Small intestine (tissue), 16 donors: ENCODE measurements at places on chromosomes 1 and 21.

GRCh38 chr1:239617731-239618130 lies 231.4 kb downstream of the CHRM3 start:
- no peak for DNase-seq

GRCh38 chr1:70807088-70807664 lies 240.4 kb downstream of the PTGER3 start:
- no peak for DNase-seq

DNA sequence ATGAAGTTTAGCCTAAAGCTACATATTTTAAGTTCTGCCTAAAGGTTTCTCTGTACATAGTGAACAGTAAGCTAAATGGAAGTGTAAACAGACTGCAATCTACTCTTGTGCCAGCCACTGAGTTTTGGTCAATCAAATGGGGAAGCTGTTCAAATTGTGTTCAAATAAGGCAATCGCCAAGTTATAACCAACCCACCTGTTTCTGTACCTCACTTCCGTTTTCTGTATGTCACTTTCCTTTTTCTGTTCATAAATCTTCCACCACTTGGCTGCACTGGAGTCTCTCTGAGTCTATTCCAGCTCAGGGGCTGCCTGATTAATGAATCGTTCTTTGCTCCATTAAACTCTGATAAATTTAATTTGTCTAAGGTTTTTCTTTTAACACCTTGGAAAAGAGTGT lies 10.8 kb upstream of the THEM4 start:
- no peak for DNase-seq

DNA sequence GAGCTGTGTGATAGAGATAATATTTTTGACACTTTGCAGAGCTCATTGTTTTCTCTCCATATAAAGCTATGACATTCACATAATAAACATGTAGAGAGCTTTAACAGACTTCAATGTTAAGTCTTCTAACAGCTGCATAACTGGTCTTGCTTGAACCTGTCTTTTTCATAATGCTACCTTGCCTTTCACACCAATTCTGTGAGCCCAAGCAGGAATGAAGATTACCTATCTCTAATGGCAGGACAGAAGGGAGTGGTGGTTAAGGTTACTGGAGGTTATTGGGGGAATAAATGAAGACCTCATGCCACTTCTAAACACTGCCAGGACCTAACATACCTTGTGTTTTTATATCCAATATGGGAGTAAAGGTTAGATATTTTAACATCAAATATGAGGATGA lies 2.3 kb upstream of the CD55 start:
- DNase-seq: no peak

- DNase-seq: no peak
These were observed 4.3 kb upstream of the MFAP2 start for GRCh38 chr1:16984717-16985116.

DNA sequence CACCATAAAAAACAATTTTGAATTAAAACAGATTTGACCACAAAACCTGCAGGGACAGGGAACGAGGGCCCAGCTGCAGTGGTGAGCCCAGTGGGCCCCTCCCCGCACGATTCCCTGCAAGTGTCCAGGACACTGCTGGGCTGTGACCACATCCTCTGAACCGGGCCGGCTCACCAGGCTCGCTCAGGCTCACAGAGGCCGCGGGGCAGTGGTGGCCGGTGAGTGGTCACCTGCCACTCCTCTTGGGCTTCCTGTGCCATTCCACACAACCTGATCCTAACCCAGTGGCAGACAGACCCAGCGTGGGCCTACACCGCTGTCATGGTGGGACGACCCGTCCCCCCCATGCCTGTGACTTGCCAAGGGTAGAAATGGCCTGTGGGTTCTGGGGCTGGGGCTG lies 36.5 kb upstream of the RIPK4 start:
- DNase-seq: no peak

GRCh38 chr1:82059959-82060358 lies 259.2 kb downstream of the ADGRL2 start:
- no peak for DNase-seq

DNA sequence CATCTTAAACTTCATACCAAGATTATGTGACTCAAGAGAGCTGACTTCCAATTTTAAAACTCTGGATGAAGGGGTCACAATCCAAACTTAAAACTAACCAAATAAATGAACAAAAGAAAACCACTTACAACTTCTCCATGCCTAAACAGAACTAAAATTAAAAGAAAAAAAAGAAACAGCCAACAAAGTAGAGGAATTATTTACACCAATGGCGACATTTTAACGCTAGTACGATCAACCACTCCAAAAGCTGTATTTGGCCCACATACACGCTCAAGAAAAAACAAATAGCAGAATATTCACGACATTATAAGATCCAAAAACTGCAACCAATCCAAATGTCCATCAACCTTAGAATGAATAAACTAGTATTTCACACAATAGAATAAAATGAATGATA lies 42.4 kb downstream of the ENAH start:
- no peak for DNase-seq

- DNase-seq: no peak
These were observed 103.7 kb upstream of the GNG12 start for GRCh38 chr1:67937010-67937409.

- DNase-seq: peak; percentile 53
These were observed 8.9 kb downstream of the CAMTA1 start for GRCh38 chr1:6794164-6794563.

DNA sequence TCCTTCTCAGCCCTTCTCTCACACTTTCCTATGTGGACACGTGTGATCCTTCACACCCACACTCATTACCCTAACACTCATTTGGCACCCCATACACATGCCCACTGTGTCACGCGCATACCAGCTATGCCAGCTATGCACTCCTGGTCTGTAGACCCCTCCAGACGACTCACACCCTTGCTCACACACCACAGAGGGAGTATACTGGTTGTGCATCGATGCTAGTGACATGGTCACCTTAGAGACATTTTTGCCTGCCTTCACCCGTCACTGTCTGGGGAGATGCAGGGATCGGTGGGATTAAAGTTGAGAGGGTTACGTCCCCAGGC lies 8.3 kb upstream of the PPM1J start:
- no peak for DNase-seq

DNA sequence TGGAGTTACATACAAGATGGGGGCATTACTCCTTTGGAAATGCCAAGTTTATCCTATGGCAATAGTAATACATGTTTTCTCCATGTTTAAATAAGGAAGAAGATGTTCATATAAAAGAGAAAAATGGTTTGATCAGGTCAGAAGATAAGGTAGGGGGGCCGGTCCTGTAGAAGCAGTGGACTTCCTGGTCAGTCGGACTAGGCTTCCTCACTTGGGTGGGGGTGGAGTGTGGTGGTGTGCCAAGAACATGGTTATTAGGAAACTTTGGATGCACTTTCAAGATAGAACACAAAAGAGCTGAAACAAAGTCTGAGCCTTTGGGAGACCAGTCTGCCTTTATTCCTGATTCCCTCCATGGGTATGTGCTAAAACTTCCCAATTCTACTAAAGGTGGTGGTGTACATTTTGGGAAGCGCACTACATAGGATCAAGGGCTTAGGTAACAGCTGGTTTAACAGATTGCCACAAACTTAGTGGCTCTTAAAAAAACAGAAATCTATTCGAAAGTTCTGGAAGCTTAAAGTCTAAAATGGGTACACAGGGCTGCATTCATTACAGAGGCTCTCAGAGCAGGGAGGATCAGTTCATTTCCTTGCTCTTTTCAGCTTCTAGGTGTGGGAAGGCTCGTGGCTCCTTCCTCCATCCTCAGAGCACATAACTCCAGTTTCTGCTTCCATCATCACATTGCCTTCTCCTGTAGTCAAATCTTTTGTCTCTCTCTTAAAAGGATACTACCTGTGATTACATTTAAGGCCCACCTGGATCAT lies 64.6 kb downstream of the KDM1A start:
- no peak for DNase-seq

DNA sequence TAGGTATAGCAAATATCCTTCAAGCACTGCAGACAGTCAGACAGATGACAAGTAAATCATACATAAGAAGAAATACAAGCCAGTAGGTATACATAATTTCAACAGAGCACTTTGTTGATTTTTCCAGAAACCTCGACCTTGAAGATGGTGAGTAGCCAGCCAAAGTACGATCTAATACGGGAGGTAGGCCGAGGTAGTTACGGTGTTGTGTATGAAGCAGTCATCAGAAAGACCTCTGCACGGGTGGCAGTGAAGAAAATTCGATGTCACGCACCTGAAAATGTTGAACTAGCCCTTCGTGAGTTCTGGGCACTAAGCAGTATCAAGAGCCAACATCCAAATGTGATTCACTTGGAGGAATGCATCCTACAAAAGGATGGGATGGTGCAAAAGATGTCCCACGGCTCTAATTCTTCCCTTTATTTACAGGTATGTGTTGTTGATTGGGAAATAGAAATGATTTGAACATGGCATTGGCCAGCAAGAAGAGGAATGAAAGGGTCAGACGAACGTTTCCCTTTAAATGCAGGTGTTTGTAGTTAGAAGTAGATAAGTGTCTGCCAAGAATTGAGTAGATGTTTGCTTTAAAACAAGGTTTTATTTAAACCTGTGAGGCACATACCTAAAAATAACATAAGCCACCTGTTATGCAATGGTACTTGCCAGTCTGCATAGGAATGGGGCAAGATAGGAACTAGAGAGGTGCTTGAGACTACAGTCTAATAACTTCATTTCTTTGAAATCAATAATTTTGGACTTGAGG lies 2.7 kb downstream of the PDIK1L start:
- peak; percentile 34 for DNase-seq

GRCh38 chr1:93506126-93506525 lies 58.2 kb downstream of the FNBP1L start:
- DNase-seq: no peak

GRCh38 chr1:37485902-37486679 lies 11.7 kb downstream of the ZC3H12A start:
- no peak for DNase-seq

- no peak for DNase-seq
These were observed 17.7 kb upstream of the AGPAT3 start for GRCh38 chr21:43847301-43847700.

GRCh38 chr1:185441605-185442004 lies 124.6 kb upstream of the IVNS1ABP start:
- DNase-seq: peak; percentile 52

DNA sequence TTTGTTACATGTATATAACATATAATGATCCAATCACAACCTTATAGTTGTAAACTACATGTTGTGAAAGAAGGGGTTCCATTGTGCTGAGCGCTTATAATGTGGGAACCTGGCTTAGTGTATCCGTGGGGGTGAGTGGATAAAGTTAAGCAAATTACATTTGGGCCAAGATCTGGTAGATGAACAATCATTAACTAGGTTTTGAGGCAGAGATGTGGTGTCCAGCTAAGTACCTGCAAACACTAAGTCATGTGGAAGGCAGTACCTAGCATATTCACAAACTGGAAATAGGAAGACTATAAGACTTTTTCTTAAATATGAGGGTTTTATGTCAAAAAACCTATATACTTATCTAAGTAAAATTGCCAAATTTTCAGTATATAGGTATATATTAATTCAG lies 167.2 kb upstream of the PDE4B start:
- no peak for DNase-seq

DNA sequence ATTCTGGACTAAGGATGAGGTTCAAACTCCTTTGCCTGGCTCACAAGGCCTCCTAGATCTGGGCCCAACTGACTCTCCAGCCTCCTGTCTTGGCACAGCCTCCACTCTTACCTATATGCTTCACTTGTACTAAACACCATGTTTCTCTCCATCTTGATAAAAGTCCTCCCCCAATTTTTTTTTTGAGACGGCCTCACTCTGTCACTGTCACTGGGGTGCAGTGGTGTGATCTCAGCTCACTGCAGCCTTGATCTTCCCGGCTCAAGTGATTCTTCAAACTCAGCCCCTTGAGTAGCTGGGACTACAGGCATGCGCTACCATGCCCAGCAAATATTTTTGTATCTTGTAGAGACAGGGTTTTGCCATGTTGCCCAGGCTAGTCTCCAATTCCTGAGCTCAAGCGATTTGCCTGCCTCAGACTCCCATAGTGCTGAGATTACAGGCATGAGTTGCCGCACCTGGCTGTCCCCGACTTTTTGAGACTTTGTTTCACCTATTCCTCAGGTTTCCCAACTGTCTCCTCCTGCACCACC lies 39.7 kb downstream of the CD34 start:
- no peak for DNase-seq

- DNase-seq: no peak
These were observed 12.2 kb downstream of the ENO1 start for GRCh38 chr1:8866173-8866791.

DNA sequence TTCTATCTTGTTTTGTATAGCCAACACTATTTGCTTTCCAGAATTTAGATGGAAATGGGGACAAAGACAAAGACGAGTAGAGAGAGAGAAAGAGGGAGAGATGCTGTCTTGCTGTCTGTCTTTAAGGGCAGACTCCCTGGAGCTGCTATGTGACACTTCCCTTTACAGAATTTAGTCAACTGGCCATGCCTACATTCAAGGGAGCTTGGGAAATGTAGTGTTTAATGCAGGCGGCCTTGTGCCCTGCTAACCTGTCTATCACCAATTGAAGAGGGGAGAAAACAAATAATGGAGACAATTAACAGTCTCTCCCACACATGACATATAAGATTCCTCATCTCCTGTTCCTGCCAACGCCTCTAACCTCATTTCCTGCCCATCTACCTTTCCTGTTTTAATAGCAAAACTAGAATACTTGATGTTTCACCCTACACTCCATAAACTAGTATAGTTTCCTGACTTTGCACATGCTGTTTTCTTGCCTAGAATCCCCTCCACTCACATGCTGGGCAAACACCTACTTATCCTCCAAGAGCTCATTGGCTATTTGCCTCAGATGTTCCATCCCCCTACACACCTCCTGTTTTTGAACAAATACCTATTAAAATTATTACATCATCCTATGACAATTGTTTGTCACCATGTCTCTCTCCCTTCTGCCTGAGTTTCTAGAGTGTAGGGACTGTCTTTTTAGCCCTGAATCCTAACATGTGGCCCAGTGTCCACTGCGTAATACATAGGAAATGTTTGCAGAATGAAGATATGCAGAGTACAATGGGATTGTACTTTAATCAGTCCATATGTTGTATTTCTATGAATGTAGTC lies 117.2 kb downstream of the SLC25A24 start:
- DNase-seq: no peak

GRCh38 chr1:167197692-167198091 lies 23.0 kb upstream of the POU2F1 start:
- no peak for DNase-seq
